ENCODE measurements at places on chromosomes 13 and 19.

DNA sequence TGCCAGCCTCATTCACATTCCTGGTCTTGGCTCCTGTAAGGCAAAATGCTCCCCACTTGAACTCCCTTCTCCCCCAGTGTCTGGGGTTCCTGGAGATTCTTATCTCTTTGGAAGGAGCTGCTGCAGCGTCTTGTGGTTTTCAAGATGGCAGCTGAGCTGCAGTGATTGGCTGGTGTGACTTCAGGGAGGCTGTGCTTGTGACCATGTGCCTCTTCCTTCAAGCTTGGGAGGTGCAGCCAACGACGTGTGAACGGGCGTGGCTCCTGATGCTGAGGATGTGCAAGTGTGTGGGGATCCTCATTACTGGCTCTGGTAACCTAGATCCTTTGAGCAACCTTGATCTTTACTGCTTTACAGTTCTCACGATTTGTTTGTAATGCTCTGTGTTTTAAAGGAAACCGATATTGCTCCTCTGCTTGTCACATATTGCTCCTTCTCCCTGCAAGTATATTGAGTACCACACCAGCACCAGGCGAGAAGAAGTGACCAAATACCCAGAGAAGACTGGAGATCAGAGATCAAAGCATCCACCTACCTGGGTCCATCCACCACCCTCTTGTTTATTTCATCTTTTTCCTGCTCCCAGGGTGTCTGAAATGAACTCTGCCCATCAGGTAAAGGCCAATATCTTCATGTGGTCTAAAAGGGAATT is 208.5 kb downstream of the FGF9 start:
- no peak for DNase-seq

GRCh38 chr13:46621133-46621532 is 68.2 kb downstream of the LRCH1 start:
- no peak for DNase-seq

- DNase-seq: no peak
These were observed 203.1 kb upstream of the EDNRB start for GRCh38 chr13:78121459-78122348.

DNA sequence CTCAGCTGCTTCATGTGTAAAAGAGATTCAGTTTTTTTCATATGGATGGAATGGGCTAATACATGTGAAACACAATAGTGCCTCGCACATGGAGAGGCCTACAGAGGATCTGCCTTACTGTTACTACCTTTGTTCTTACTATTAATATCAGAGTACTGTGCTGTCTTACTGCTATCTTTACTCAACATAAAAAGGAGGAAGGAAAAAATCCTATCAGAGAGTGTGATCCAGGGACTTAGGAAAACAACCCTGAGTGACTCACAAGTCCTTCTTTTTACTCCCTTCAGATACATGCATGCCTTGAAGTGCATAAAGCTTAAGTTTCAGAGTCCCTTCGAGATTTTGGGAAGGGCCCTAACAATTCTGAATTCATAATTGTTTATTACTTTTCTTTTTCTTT is 136.8 kb downstream of the TBC1D4 start:
- no peak for DNase-seq

- no peak for DNase-seq
These were observed 33.6 kb downstream of the ERICH4 start for GRCh38 chr19:41476583-41476982.
